Thymus (tissue), 14 donors: ENCODE measurements at places on chromosomes 12 and 14. TPM values are rescaled to one million over a fixed set of nuclear protein-coding genes. Genes with fewer than 3 reads are reported as not detected.

Gene IL23A
- total RNA-seq, result 14.4 TPM

DNA sequence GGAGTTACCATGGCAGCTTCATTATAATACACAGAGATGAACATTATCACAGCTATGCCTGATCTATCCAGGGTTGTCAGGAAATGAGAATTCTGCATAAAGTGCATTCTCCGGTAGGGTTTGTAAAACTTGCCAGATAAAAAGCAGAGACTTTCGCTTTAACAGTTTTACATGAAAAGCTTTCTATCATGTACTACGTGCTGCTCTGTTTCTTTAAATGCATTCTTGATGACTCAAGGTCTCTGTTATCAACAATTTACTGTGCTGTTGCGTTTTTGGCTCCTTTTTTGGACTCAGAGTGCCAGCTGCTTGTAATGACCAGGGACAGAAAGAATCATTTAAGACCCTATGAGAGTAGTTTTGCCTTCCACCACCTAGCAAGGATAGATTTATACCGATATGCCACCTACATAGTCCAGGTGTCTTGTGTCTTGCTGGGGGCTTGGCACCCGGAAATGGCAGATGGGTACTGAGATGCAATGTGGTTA, 371.2 kb downstream of the BTG1 start:
- H3K4me1 ChIP-seq, result peaks cover 2% of the 10 kb centered on the region
- H3K4me3 ChIP-seq, result no peak overlapping the region
- no peaks in the 10 kb centered on the region for H3K36me3 ChIP-seq
- DNase-seq, result no peak
- no peak overlapping the region for H3K27ac ChIP-seq
- H3K27me3 ChIP-seq, result no peaks in the 10 kb centered on the region

Gene CMTM5
- total RNA-seq, result 0.05 TPM

- no peaks in the 10 kb centered on the region for H3K4me1 ChIP-seq
- no peak overlapping the region for H3K27ac ChIP-seq
- no peak overlapping the region for H3K4me3 ChIP-seq
Measured at GRCh38 chr14:71803539-71804260, 128.5 kb upstream of the RGS6 start.

Gene KRT74
- 0.09 TPM for total RNA-seq

Gene OR10P1
- total RNA-seq, result not detected

Gene GPR162
- total RNA-seq, result 1.4 TPM

Gene PITPNM2
- 55.9 TPM for total RNA-seq

DNA sequence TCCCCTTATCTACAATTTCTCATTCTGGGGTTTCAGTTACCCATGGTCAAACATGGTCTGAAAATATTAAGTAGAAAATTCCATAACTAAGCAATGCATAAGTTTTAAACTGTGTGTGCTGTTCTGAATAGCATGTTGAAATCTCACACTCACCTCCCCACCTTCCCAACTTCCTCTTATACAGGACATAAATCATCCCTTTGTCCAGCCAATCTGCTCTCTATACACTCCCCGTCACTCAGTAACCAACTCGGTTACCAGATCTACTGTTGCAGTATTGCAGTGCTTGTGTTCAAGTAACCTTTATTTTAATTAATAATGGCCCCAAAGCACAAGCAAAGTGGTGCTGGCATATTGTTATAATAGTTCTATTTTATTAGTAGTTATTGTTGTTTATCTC, 420.5 kb downstream of the GXYLT1 start:
- H3K27ac ChIP-seq, result no peak overlapping the region
- no peaks in the 10 kb centered on the region for H3K36me3 ChIP-seq
- H3K27me3 ChIP-seq, result no peaks in the 10 kb centered on the region
- no peaks in the 10 kb centered on the region for H3K4me1 ChIP-seq
- no peak for DNase-seq

DNA sequence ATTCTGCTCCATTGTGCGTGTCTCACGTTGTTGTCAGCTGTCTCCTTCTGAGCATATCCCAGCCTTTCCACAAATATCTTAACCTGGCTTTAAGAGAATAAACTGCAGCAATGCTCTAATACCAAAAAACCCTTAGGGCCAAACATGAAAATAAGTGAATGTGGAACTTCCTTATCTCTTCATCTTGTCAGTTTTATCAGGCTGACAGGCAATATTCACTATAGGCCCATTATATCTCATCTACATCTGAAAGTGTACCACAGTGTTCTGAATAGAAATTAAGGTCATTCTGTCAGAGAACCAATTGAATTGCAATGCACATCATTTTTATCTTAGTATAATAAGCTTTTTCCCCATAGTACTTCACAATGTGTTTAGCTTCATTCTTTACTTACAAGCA, 933.1 kb upstream of the FBXO33 start:
- H3K4me1 ChIP-seq, result no peaks in the 10 kb centered on the region
- H3K27ac ChIP-seq, result no peak overlapping the region
- H3K36me3 ChIP-seq, result no peaks in the 10 kb centered on the region
- no peak for DNase-seq
- H3K27me3 ChIP-seq, result no peaks in the 10 kb centered on the region

- no peak overlapping the region for H3K4me3 ChIP-seq
- no peak for DNase-seq
- H3K36me3 ChIP-seq, result no peaks in the 10 kb centered on the region
- H3K4me1 ChIP-seq, result no peaks in the 10 kb centered on the region
- no peaks in the 10 kb centered on the region for H3K27me3 ChIP-seq
Measured at GRCh38 chr12:43332977-43333640, 218.9 kb downstream of the ADAMTS20 start.

DNA sequence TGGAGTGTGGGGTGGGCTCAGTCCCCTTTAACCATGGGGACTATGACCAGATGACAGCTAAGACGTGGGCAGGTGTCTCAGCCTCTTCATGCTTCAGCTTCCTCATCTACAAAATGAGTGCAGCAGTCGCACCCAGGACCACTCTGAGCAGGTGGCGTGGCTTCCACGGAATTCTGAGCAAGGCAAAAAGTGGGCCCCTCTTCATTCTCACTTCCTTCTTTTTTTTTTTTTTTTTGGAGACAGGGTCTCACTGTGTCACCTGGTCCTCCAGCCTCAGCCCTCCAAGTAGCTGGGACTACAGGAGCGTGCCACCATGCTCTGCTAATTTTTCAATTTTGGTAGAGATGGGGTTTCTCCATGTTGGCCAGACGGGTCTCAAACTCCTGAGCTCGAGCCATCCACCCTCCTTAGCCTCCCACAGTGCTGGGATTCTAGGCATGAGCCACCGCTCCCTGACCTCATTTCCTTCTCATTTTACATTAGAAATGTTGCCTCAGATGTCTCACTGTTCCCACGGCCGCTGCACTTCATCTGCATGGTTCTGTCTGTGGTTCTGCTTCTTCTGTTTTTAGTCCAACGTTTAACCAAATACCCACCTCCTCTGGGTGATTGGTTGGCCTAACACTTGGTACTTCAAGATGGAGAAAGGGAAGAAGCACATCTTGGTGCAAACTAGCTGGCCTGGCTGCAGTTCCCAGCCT, 41.3 kb upstream of the BCL7A start:
- H3K27ac ChIP-seq, result no peak overlapping the region
- H3K27me3 ChIP-seq, result no peaks in the 10 kb centered on the region
- no peak for DNase-seq
- H3K36me3 ChIP-seq, result no peaks in the 10 kb centered on the region
- H3K4me1 ChIP-seq, result peaks cover 49% of the 10 kb centered on the region

- H3K4me3 ChIP-seq, result no peak overlapping the region
- no peak for DNase-seq
- no peaks in the 10 kb centered on the region for H3K36me3 ChIP-seq
- no peaks in the 10 kb centered on the region for H3K4me1 ChIP-seq
- H3K27me3 ChIP-seq, result no peaks in the 10 kb centered on the region
- H3K27ac ChIP-seq, result no peak overlapping the region
Measured at GRCh38 chr12:12975322-12976077, 23.5 kb upstream of the GPRC5D start.

DNA sequence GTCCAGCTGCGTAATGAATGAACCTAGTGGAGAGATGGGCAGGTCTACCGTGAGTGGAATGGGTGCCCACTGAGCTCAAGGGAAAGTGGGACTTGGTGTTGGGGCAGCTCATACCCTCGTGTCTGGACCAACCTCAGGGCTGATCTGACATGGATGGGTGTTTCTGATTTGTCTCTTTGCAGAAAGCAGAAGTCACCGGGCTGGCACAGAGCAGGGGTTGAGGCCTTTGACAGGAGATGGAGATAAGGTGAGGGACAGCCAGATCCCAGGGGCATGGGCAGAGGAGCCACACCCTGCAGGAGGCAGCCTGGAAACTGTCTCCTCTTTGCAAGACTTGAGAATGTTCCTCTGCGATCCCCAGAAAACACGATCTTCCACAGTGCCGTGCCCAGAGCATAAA, 20.9 kb upstream of the PPP1CC start:
- H3K27ac ChIP-seq, result no peak overlapping the region
- H3K4me3 ChIP-seq, result no peak overlapping the region
- no peaks in the 10 kb centered on the region for H3K36me3 ChIP-seq
- no peaks in the 10 kb centered on the region for H3K4me1 ChIP-seq
- no peaks in the 10 kb centered on the region for H3K27me3 ChIP-seq

DNA sequence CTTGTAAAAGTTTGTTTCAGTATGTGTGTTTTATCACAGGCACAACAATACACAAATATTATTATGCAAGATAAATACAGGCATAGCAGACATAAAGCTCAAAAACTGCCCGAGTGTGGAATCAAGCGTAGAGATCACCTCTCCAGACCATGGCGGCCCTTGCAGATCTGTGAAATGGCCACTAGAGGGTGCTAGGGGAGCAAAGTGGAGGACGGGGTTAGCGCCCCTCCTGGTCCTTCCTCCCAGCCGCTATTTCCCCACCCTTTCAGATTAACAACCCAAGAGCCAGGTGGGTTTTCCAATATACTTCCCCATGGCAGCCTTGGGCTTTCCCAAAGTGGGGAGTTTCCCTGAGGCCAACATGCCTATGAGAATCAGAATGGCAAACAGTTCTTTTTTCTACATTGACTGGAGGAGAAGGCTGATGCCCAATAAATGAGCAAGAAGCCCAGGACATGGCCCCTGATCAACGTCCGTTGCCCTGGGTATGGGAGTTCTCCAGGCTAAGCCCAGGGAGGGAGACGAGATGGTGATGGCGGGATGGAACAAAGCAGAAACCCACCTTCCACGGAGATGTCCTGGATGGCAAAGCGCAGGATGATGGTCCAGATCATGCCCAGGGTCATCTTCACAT, 67.4 kb downstream of the ACTN1 start:
- H3K4me1 ChIP-seq, result no peaks in the 10 kb centered on the region
- peak; percentile 72 for DNase-seq
- H3K36me3 ChIP-seq, result peaks cover 7% of the 10 kb centered on the region
- no peak overlapping the region for H3K27ac ChIP-seq

DNA sequence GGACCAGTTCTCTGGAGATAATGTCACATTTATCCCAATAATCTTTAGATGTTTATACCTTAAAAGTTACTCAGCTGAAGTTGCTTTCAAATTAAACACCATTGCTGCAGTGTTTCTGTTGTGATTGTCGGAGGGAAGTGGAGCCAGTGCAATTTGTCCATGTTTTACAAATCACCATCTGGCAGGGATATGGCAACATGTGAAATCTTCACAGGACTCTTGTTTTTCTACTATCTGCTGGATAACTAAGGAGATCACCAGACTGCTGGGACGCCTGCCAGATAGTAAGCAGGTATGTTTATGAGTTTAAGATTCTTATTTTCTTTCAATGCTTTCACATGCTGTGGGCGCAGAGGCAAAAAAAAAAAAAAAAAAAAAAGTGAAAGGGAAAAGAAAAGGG, 100.3 kb upstream of the SOX5 start:
- H3K4me1 ChIP-seq, result no peaks in the 10 kb centered on the region
- H3K27me3 ChIP-seq, result no peaks in the 10 kb centered on the region
- no peak overlapping the region for H3K27ac ChIP-seq
- H3K4me3 ChIP-seq, result no peak overlapping the region
- H3K36me3 ChIP-seq, result no peaks in the 10 kb centered on the region

DNA sequence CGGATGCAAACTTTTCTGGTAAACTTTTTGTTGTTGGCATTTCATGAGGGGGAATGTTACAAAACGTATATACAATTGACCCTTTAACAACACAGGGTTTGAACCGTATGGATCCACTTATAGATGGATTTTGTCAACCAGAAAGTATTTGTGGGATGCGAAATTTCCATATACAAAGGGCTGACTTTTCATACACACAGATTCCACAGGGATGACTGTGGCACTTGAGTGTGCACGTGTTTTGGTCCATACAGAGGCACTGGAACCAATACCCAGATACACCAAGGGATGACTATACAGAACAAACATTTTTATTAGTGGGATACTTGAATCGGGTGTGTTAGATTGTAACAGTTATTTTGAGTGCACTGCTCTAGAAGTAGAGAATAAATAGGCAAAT, 29.8 kb upstream of the CCT2 start:
- no peak overlapping the region for H3K27ac ChIP-seq
- H3K36me3 ChIP-seq, result no peaks in the 10 kb centered on the region

Gene TAS2R50
- 0.47 TPM for total RNA-seq

Gene CORO1C
- total RNA-seq, result 24.6 TPM

DNA sequence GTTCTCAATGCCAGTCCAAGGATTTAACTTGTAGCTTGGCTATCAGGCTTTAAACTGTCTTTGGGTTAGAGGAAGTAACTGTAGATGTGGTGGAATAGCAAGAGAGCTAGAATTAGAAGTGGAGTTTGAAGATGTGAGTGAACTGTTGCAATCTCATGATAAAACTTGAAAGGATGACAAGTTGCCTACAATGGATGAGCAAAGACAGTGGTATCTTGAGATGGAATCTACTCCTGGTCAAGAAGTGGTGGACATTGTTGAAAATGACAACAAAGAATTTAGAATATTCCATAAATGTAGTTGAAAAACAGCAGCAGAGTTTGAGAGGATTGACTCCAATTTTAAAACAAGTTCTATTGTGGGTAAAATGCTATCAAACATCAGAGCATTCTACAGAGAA, 199.0 kb downstream of the DUSP6 start:
- H3K4me3 ChIP-seq, result no peak overlapping the region
- DNase-seq, result no peak
- H3K36me3 ChIP-seq, result no peaks in the 10 kb centered on the region
- no peaks in the 10 kb centered on the region for H3K4me1 ChIP-seq
- no peak overlapping the region for H3K27ac ChIP-seq

- peaks cover 38% of the 10 kb centered on the region for H3K4me1 ChIP-seq
- no peaks in the 10 kb centered on the region for H3K27me3 ChIP-seq
- no peak for DNase-seq
- H3K36me3 ChIP-seq, result no peaks in the 10 kb centered on the region
- no peak overlapping the region for H3K27ac ChIP-seq
- no peak overlapping the region for H3K4me3 ChIP-seq
Measured at GRCh38 chr14:49997991-49998390, 105.1 kb downstream of the ARF6 start.

GRCh38 chr12:91191513-91192111, 9.0 kb upstream of the DCN start:
- H3K36me3 ChIP-seq, result no peaks in the 10 kb centered on the region
- DNase-seq, result no peak
- H3K4me3 ChIP-seq, result no peak overlapping the region
- H3K27me3 ChIP-seq, result no peaks in the 10 kb centered on the region
- no peak overlapping the region for H3K27ac ChIP-seq

DNA sequence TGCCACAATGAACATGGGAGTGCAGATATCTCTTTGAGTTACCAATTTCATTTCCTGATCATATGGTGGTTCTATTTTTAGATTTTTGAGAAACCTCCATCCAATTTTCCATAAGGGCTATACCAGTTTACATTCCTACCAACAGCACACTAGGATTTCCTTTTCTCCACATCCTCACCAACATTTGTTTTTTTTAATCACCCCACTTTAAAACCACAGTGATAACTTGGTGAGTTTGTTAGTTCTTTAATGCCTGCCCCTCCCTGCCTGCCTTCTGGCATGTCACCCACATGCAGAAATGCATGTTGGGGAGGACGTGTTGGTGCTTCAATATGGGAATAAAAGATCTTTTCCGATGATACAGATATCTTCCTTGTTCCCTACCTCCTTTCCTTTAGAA, 167.9 kb downstream of the CAND1 start:
- DNase-seq, result no peak
- peaks cover 3% of the 10 kb centered on the region for H3K4me1 ChIP-seq
- no peaks in the 10 kb centered on the region for H3K27me3 ChIP-seq
- no peak overlapping the region for H3K4me3 ChIP-seq
- H3K27ac ChIP-seq, result no peak overlapping the region
